ENCODE measurements at places on chromosomes 5 and 9. TPM values are rescaled to one million over a fixed set of nuclear protein-coding genes. Genes with fewer than 3 reads are reported as not detected.

GRCh38 chr9:133369933-133370332, 5.9 kb downstream of the SURF4 start:
- DNase-seq, result no peak

DNA sequence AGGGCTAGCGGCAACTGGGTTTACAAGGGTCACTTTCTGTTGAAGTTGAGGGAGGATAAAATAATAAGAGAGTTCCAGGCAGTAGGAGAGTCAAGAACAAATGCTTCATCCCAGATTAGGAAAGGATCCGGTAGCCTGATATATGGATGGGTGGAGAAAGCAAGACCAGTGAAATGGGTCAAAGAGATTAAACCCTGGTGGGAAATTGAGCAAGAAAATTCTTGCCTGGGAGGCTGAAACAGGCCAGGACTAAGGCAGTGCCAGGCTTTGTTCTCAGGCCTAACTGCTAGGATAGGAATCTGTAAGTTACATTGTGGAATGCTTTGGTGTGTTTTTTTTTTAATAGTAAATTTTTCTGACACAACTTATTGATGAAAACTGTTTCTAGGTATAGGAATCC, 257.4 kb upstream of the RFX3 start:
- no peak for DNase-seq

DNA sequence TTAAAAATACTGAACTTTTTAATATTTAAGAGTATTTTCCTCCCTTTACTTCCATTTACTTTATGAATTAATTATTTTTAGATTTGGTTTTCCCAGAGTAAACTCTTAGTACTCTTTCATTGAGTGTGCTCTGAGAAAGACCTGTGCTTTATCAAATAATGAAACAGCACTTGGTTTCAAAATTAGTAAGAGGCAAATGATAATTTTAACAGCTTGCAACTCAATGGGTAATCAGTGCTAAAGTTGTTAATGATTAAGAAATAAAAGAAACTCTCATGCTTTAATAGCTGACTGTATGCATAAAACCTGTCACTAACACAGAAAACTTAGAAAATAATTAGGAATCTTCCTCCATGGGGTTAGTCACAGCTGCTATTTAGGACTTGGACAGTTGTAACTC, 244.4 kb downstream of the RFX3 start:
- DNase-seq, result no peak

- no peak for DNase-seq
These were observed 86.5 kb downstream of the CEMIP2 start for GRCh38 chr9:71681708-71682272.

DNA sequence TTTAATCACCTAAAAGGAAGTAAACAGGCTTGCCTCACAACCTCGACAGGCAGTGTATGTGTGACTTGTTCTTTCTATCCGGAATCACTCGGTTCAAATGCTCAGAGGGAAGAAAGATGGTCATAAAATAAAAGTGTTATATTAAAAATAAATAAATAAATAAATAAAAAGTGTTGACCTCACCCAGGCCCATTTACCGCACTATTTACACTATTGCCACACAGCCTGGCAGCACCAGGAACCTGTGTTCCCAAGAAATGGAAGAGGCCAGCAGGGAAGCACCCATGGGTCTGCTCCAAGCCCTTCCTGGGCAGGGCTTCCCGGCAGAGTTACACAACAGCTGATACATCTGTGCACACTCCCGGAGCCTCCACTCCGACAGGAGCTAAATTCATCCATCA, 127.9 kb downstream of the EFNA5 start:
- no peak for DNase-seq

- no peak for DNase-seq
These were observed 99.8 kb downstream of the TRIO start for GRCh38 chr5:14242871-14243383.

Gene ITGA2
- total RNA-seq, result 28.1 TPM

Gene C5
- total RNA-seq, result 0.65 TPM

Gene HMCN2
- total RNA-seq, result not detected

- peak; percentile 95 for DNase-seq
These were observed 86.7 kb upstream of the ICE1 start for GRCh38 chr5:5335700-5336264.

Gene TRPM6
- 1.6 TPM for total RNA-seq

DNA sequence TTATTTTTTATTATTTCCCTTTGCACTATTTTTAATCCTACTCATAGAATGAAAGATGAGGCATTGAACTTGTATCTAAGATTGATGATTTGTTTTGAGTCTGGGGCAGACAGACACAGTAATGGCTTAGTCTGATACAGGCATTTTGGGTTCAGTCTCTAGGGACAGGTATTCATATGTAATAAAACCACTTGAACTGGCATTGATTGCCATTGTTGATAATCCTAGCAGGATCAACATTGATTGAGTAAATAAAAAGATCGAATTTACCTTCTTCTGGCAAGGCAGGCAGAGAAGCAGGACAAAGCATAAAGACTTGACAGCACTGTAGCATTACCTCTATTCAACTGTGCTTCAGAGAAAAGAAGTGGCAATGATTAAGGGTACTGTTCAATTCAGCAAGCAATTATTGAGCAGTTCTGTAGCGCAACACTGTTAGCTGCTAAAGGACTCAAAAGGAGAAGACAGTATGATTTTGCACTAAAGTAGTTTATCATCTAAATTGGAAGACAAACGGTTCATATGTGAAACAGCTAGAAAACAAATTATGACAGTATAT, 144.4 kb downstream of the COMMD10 start:
- DNase-seq, result no peak

GRCh38 chr9:114081441-114082016, 3.4 kb upstream of the AMBP start:
- DNase-seq, result no peak

DNA sequence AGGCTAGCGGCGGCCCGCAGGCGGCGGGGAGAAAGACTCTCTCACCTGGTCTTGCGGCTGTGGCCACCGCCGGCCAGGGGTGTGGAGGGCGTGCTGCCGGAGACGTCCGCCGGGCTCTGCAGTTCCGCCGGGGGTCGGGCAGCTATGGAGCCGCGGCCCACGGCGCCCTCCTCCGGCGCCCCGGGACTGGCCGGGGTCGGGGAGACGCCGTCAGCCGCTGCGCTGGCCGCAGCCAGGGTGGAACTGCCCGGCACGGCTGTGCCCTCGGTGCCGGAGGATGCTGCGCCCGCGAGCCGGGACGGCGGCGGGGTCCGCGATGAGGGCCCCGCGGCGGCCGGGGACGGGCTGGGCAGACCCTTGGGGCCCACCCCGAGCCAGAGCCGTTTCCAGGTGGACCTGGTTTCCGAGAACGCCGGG, 253 bp downstream of the SLC12A2 start:
- no peak for DNase-seq

DNA sequence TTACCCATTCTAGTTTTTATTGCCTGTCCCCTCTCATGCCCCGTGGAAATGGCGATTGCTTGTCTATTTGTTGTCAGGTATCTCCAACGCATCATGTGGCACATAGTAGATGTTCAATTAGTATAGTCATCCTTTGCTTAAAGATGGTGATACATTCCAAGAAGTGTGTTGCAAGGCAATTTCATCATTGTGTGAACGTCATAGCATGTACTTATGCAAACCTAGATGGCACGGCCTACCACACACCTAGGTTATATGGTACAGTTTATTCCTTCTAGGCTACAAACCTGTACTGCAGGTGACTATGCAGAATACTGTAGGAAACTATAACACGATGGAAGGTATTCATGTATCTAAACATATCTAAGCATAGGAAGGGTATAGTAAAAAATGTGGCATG, 163.9 kb upstream of the DAPK1 start:
- DNase-seq, result no peak

DNA sequence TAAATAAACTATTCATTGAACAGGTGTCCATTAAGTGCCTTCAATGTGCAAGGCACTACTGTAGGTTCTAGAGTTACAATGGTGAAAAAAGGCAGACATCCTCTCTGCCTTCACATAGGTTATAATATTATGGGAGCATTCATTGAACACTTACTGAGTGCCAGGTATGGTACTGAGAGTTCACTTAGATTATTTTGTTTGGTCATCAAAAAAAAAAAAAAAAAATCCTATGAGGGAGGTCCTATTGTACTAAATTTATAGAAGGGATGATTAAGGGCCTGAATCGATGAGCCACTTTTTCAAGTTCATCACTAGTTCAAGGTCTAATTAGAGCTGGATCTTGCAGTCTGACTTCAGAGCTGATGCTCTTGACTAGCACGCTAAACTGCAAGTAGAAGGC, 22.8 kb upstream of the PANK3 start:
- DNase-seq, result no peak

Gene MZB1
- total RNA-seq, result not detected

Gene TXNDC8
- total RNA-seq, result not detected

GRCh38 chr9:107755246-107755645, 265.7 kb upstream of the KLF4 start:
- peak; percentile 86 for DNase-seq

Gene GABRA1
- not detected for total RNA-seq

Gene IL33
- total RNA-seq, result not detected

Gene PFN3
- total RNA-seq, result not detected

DNA sequence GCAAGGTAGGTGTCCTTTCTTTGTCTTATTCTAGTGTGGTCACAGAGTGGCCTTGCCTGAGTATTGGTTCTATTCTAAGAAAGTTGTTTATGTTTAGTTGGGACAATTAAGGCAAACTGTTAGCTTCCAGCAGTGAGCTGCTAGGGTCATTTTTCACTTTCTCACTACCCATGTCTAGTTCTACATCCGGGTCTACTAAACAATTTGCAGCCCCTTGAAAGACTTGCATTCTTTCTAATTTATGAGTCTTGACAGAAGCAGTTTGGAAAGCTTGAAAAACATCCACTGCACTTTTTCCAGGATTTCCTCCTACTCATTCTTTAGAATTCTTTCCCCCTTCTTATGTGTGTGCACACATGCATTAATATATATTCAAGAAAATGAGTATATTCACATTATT, 892.2 kb upstream of the ACO1 start:
- no peak for DNase-seq

Gene SLC36A2
- total RNA-seq, result not detected

DNA sequence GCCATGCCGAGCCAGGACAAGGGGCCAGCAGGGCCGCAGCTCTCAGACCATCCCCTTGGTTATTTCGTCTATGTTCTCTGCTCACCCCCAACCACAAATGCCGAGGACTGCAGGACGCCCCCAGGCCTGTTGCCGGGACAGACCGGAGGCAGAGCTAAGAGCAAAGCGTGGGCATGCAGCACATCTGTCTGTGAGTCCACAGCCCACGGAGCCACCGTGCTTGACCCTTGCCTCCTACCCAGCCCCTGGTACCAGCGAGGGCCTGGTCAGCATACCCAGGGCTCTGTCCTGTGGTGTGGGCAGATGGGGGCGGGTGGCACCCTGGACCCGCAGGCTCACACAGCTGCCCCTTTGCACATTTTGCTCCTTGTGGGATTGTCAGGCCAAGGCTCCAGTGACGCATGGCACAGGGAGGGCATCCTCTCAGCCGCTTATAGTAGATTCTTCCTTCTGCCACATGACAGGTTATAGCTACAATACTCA, 4.7 kb downstream of the BRD3 start:
- DNase-seq, result no peak

Gene DDX4
- not detected for total RNA-seq

Gene TSLP
- 0.07 TPM for total RNA-seq

GRCh38 chr5:148949841-148950470, 112.9 kb downstream of the SH3TC2 start:
- DNase-seq, result no peak

- DNase-seq, result peak; percentile 35
These were observed 91.5 kb upstream of the NFIL3 start for GRCh38 chr9:91515074-91515687.

GRCh38 chr9:34179213-34180136, 632 bp downstream of the UBAP1 start:
- peak; percentile 60 for DNase-seq

GRCh38 chr5:132662004-132662401, 4.0 kb downstream of the IL13 start:
- no peak for DNase-seq

DNA sequence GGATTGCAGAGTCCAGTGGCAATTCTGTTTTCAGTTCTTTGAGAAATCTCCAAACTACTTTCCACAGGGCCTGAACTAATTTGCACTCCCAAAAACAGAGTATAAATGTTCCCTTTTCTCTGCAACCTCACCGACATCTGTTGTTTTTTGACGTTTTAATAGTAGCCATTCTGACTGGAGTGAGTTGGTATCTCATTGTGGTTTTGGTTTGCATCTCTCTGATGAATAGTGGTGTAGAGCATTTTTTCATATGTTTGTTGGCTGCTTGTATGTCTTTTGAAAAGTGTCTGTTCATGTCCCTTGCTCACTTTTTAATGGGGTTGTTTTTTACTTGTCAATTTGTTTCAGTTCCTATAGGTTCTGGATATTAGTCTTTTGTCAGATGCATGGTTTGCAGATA, 72.6 kb downstream of the PALM2AKAP2 start:
- DNase-seq, result no peak

- no peak for DNase-seq
These were observed 45.7 kb downstream of the BNC2 start for GRCh38 chr9:16824545-16825330.

- DNase-seq, result no peak
These were observed 159.8 kb downstream of the ADGRV1 start for GRCh38 chr5:90718387-90718786.

DNA sequence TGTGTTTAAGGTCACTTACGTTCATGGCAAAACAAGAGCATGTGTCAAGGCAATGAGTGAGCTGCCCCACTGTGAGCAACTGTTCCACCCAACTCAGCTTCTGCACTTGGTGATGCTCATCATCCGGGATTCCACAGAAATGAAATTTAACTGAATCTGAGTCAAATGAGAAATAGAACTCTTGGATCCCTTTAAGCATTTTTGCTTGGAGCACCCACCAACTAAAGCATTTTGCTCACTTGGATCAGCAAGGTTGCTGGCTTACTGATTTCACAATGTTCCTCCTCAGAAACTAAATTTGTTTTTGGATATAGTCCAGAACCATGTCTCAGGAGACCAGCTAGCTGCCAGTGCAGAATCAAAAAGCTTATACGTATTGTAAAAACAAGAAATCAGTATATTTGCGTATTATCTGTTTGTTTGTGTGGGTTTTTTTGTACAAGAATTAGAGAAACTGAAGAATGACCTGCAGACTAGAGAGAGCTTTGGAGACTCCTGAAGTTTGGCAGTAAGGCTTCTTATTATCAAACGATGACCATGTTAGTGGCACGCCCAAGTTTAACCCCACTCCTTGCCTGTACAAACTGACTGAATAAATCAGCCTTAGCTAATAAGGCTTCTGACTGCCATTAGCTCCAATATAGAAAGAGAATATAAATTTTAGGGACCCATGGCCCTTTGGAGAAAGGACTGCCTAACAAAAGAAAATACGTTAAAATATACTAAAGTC, 153.8 kb upstream of the FST start:
- DNase-seq, result no peak

GRCh38 chr5:16131878-16132277, 47.7 kb downstream of the MARCHF11 start:
- no peak for DNase-seq

Gene FCN1
- total RNA-seq, result not detected

Gene IL17B
- not detected for total RNA-seq

- no peak for DNase-seq
These were observed 258.0 kb downstream of the YTHDC2 start for GRCh38 chr5:113771483-113771882.

GRCh38 chr5:73031839-73032238, 76.0 kb downstream of the FCHO2 start:
- peak; percentile 12 for DNase-seq

Gene LOX
- total RNA-seq, result 14.9 TPM
